ENCODE measurements at places on chromosomes 11 and 22.

GRCh38 chr11:2542406-2542805, 97.6 kb downstream of the KCNQ1 start:
- DNase-seq = peak; percentile 21

- DNase-seq = no peak
These were observed 18.2 kb downstream of the CHRM1 start for GRCh38 chr11:62902932-62903331.

DNA sequence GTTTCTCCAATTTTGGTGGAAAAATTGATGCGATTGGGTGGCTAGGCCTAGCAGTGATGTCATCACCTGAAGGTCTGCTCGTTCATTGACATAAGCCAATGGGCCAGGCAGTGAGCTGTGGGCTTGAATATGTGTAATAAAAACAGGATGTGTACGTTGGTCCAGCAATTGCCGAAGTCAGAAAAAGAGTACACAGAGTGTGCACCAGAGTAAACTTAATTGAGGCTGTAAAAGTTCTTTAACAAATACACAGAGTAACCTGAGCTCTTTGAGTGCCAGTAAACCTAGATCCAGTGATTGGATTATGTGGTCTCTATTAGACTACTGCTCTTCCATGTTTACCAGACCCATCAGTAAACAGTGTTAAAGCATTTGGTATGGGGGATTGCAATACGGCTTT, 13.0 kb upstream of the GLYATL1 start:
- no peak for DNase-seq

- DNase-seq = no peak
These were observed 9.7 kb downstream of the MCAM start for GRCh38 chr11:119307219-119307618.

GRCh38 chr22:27238935-27239510, 562.5 kb downstream of the MN1 start:
- DNase-seq = peak; percentile 33

- no peak for DNase-seq
These were observed 29.4 kb downstream of the CALCA start for GRCh38 chr11:14942745-14943144.

DNA sequence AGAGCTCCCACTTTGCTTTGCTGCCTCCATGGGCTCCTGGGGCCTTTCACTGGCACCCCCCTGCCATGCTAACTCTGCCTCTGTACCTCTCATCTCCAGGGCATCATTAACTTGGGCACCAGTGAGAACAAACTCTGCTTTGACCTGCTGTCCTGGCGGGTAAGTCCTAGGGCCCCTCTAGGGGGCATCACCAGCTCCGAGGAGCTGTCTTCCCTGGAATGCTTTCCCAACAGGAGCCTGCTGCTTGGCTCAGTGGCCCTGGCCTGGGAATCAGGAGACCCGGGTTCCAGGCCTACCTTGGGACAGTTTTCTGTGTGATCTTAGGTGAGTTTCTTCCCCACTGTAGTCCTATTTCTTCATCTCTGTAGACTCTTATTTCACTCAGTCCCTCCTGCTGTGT, 5.1 kb downstream of the ACCS start:
- DNase-seq = no peak

GRCh38 chr11:123698546-123699127, 42.8 kb downstream of the ZNF202 start:
- DNase-seq = no peak

DNA sequence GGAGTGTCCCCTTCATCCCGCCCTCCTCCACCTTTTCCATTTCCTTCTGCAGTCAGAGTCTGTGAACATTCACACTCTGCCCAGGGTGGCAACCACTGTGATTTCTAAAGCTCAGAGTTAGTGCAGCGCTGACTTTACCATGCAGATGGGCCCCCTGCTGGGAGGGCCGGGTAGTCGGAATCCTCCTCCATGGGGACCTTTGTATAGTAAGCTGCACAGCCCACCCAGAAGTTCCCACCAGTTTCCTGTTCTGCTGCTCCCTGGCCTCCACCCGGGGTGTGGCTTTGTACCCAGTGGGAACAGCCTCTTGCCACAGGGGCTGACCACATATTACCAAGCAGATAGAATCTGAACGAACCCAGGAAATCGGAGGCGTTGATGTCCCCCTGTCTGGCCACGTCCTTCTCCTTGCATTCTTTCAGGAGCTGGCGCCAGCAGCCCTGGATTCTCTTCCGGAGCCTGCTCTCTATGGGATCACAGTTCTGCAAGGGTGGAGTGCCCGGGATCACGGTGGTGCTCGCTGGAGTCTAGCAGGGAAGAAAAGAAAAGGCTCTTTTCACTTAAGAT, 125.3 kb downstream of the MPPED1 start:
- DNase-seq = no peak

DNA sequence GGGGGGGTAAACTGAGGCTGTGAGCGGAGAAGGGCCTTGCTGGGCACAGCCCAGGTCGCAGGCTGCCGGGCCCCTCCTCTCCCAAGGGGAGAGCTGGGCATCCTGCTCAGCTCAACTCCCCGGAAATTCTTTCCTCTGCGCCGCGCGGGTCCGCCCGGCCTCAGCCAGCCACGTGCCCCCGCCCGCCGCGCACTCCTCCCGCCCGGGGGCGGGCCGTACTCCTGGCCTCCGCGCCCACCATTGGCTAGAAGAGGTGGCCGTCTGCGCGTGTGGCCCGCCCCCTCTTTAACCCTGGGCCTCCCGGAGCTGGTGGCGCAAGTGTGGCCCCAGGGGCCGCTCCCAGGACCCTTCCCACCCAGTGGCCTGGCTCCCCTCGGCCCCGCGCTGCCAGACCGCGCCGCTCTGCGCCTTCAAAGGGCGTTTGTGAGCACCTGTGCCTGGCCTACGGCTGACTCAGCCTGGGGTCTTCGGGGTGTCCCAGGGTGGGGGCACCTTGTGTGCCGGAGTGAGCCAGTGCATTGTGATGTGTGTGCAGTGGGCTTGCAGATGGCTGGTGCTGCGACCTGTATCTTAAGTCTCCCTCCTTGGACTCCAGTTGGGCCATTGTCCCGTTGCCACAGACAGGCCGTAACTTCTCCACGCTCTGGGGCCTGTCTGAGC, 2.0 kb downstream of the MRGPRF start:
- DNase-seq = peak; percentile 42

DNA sequence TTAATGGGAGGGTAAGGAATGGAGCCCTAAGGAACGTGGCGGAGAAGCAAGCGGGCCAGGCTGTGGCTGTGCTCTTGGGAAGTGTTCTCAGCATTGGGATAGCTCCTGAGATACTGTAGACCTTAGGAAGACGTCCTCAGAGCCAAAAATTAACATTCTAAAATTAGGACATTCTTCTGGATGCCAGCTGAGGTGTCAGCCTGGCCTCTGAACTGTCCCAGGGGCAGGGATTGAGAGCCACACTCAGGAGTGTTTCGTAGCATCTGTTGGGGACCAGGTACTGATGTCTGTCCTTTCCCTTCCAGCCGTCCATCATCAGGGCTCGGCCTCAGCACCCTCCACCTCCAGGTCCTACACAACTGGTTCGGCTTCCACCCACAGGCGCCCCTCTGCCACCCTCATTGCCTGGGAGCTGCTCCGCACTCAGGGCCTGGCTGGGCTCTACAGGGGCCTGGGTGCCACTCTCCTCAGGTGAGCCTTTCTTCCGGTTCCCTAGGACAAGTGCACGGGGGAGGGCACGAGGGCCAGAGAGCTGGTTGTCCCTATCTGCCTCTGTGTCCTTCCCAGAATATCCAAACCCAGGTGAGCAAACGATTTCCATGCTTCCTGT, 23.6 kb downstream of the SLC25A18 start:
- DNase-seq = no peak

- DNase-seq = peak; percentile 99
These were observed at the start of the genes C11orf71 and RBM7 for GRCh38 chr11:114400216-114400914. TSS of gene C11orf71 (minus strand) at chr11:114400511. CDS start at chr11:114400331, 180 bp downstream. TSS of gene RBM7 (plus strand) at chr11:114400666. CDS start at chr11:114400672, 6 bp downstream.

- DNase-seq = no peak
These were observed 68.5 kb upstream of the PARVG start for GRCh38 chr22:44112191-44112590.

DNA sequence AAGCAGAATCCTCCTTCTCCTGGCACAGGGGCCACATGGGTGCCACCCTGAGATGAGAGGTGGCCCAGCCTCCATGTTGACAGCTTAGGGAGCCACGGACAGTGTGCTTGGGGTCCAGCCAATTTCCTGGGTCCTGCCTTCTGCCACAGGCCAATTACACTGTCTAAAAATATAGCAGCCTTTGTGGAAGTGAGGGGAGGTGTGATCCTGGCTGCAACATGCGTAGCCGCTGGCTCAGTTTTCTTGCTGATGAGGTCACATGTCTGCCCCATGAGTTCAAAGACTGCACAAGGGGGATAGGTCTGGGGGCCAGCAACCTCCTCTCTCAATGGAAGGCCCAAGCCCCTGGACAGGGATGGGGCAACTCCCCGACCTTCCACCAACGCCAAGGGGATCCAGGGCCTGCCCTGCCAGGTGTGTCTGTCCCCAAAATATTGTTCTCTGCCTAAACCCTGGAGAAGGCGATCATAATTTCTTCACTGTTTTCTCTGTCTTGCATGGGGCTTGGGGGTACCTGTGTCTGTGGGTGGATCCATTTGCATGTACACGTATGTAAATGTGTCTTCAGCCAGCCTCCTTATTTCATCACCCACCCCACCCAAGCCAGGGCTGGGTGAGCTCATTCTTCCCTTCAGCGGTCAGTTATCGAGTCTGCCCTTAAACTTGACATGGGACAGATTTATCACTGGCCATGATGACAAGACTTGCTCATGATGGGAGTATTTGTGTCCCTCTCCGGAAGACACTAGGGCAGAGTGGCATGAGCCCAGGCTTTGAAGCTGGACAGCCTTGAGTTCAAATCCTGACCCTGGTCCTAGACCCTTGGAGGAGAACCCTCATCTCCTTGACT, 59.4 kb downstream of the OTOG start:
- no peak for DNase-seq

GRCh38 chr22:25668437-25668836, 73.6 kb upstream of the MYO18B start:
- no peak for DNase-seq

DNA sequence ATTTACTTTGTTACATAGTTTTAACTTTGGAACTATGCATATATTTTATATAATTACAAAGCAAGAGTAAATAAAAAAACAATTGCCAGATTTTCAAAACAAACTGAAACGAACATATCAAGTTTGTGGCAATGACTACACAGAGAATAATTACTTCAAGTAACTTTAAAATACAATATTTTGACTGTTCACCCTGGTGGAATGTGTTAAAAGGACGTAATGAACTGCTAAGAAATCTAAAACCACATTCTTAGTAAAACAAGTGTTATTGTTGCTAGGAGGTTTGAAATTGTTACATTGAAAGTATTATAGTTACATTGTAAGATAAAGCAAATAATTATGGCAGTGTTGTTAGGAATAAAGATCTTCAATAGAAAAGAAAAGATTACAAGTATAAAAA, 71.4 kb downstream of the SFI1 start:
- no peak for DNase-seq

DNA sequence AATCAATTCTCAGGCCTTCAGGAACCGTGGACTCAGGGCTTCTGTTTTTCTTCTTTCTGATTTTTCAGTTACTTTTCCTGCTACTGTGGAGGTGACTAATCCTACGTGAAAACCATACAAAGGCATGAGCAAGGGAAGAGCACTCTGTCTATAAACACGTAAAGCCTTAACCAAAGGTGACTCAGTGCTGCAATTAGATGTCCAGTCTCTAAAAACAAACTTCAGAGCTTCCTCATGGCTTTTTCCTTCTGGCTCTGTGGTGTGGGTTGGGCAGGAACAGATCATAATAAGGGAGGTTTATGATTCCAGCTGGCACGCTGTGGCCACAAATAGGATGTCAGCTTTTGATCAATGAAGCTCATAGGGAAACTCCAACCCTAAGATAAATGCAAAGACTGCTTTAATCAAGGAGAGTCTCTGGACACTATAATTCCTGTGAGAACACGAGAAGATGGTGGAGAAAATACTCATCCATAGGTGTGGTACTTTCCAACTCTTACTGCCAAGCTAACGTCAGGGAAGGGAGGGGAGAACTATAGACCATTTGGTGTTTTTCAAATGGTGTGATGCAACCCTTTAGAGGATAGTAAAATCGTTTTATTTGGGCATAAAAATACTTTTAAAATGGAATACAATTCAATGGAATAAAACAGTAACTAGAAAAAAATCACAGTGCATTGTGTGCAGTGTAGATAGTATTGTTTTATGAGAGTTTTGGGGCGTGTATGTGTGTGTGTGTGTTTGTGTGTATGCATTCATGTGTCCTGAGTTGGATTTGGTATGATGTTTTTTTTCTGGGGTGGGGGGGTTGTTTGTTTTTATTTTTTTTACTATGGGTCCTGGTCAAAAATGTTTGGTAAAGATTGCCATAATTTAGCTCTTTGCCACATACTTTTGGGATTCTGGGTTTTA, at the start of gene NXPE2:
TSS of gene NXPE2 (plus strand) at position 403 of the 912 bp plus-strand sequence. CDS start at position 452, 49 bp downstream.
- no peak for DNase-seq

DNA sequence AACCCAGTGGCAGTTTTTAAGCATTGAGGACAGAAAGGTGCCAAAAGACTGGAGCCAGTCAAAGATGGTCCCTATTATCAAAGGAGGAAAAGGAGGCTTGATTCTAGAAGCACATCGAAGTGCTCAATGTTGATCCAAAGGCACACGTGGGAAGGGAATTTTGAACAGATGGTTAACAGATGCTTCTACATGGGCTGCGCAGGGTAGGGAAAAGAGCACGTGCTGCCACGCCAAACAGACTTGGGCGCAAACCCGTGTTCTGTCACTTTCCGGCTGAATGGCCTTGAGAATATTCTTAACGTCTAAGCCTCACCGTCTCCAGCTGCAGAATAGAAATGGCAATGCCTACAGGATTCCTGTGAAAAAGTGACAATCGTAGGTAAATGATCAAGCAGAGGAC, 217.9 kb upstream of the MTNR1B start:
- no peak for DNase-seq

DNA sequence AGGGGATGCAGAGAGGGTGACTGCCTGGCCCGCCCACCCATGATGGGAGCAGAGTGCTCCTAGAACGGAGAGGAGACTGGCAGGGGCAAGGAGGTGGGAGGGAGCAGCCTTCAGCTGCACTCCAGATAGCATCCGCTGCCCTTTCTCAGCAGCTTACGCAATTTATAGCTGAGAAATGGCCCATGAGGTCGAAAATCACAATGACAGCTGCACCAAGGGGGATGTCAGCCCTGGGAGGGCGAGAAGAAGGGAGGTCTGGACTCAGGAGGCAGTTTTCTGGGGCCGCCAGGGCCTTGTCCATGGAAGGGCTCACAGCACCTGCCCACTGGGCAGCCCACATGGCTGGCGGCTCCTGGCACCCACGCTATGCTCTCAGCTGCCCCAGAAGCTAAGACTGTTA, 17.6 kb upstream of the MOB2 start:
- no peak for DNase-seq

- DNase-seq = no peak
These were observed 262.6 kb upstream of the SORL1-AS1 start for GRCh38 chr11:121715405-121715804.

- DNase-seq = no peak
These were observed 5.5 kb upstream of the DNAL4 start for GRCh38 chr22:38799265-38800002.

GRCh38 chr22:25930083-25930482, 188.1 kb downstream of the MYO18B start:
- no peak for DNase-seq

- DNase-seq = peak; percentile 52
These were observed 17.4 kb upstream of the PRAME start for GRCh38 chr22:22576244-22576988.

Measured in common myeloid progenitor, CD34-positive (primary cell).